ENCODE measurements at places on chromosomes 5 and 9.

GRCh38 chr5:112653638-112654205, 84.0 kb upstream of the APC start:
- no peaks in the 10 kb centered on the region for H3K27me3 ChIP-seq
- no peak overlapping the region for H3K4me3 ChIP-seq
- H3K36me3 ChIP-seq = no peaks in the 10 kb centered on the region
- no peak for DNase-seq

- no peaks in the 10 kb centered on the region for H3K27me3 ChIP-seq
- no peak for DNase-seq
- H3K4me1 ChIP-seq = no peaks in the 10 kb centered on the region
- no peaks in the 10 kb centered on the region for H3K36me3 ChIP-seq
These were observed 116.1 kb upstream of the RASA1 start for GRCh38 chr5:87151547-87151946.

DNA sequence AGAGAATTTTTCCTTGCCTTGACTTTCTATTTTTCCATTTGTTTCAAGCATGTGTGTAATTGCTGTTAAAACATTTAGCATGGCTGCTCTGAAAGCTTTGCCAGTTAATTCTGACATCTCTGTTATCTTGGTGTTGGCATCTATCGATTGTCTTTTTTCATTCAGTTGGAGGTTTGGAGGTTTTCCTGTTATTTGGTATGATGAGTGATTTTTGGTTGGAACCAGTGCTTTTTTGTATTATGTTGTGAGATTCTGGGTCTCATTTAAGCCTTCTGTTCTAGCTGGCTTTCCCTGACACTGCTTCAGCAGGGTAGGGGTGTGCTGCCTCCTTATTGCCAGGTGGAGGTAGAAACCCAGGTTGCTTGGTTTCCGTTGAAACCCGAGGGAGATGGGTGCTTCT, 40.9 kb upstream of the DHFR start:
- H3K27ac ChIP-seq = no peak overlapping the region
- no peaks in the 10 kb centered on the region for H3K27me3 ChIP-seq
- DNase-seq = no peak
- H3K4me1 ChIP-seq = no peaks in the 10 kb centered on the region

GRCh38 chr9:95025213-95026147, 292.0 kb downstream of the FANCC start:
- peaks cover under 1% of the 10 kb centered on the region for H3K36me3 ChIP-seq
- no peak for DNase-seq
- no peaks in the 10 kb centered on the region for H3K27me3 ChIP-seq
- H3K4me1 ChIP-seq = no peaks in the 10 kb centered on the region

DNA sequence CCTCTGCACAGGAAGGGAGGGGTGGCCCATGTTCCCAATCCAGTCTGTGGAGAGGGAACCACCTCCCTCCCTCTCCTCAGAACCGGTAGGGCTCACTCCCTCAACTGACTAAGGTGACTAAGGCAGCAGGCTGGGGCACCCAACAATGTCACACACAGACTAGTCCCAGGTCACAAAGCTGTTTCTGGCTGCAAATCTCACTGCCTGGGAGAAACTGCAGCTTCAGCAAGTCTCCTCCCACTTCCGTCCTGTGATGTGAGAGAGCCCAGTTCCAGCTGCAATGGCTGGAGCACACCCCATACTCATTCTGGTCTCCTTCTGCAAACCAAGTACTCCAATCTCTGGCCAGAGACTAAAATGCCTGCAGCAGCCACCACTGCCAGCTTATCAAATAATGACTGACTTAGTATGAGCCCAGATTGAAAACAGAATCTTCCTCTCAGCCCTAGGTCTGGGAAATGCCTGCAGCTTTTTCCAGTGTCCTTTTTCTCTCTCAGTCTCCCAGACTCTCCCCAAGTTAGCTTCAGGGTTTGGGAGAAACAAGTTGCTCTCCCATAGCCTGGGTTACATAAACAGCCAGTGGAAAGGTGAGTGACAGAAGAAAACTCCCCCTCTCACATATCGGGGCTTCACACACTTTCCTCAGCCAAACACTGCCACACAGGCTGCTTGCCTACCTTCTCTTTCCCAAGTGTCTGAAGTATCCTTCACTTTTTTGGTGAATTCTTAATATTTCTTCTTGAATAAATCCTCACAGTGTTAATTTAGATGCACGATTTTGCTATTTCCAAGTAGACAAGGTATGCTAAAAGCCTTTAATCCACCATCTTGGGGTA, 247.4 kb upstream of the RASA1 start:
- no peak for DNase-seq
- no peaks in the 10 kb centered on the region for H3K36me3 ChIP-seq
- H3K27ac ChIP-seq = no peak overlapping the region
- H3K4me3 ChIP-seq = no peak overlapping the region

DNA sequence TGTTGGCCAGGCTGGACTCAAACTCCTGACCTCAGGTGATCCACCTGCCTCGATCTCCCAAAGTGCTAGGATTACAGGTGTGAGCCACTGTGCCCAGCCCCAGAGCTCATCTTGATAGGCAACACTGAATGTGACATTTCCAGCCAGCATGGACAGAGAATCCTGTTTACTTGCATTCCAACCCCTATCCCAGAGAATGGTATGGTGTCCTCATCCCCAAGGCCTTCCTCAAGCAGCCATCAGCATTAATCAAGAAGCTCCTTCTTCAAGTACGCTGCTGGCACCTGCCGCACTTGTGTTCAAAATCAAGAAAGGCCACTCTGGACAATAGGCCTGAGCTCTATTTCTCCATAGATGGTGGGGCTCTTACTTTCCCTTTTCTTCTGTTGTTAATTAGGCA, 40.2 kb downstream of the STARD4 start:
- no peaks in the 10 kb centered on the region for H3K27me3 ChIP-seq
- no peak for DNase-seq
- H3K27ac ChIP-seq = no peak overlapping the region

GRCh38 chr9:78596346-78596745, 299.4 kb downstream of the PSAT1 start:
- H3K27me3 ChIP-seq = no peaks in the 10 kb centered on the region
- no peaks in the 10 kb centered on the region for H3K36me3 ChIP-seq
- H3K27ac ChIP-seq = no peak overlapping the region
- H3K4me3 ChIP-seq = no peak overlapping the region
- H3K4me1 ChIP-seq = no peaks in the 10 kb centered on the region
- no peak for DNase-seq

GRCh38 chr9:27341545-27342294, 44.8 kb upstream of the EQTN start:
- DNase-seq = no peak
- no peaks in the 10 kb centered on the region for H3K27me3 ChIP-seq
- no peaks in the 10 kb centered on the region for H3K4me1 ChIP-seq

GRCh38 chr5:59390074-59390659, 503.4 kb downstream of the PDE4D start:
- no peak overlapping the region for H3K27ac ChIP-seq
- DNase-seq = no peak
- no peaks in the 10 kb centered on the region for H3K27me3 ChIP-seq
- no peak overlapping the region for H3K4me3 ChIP-seq
- H3K4me1 ChIP-seq = no peaks in the 10 kb centered on the region

DNA sequence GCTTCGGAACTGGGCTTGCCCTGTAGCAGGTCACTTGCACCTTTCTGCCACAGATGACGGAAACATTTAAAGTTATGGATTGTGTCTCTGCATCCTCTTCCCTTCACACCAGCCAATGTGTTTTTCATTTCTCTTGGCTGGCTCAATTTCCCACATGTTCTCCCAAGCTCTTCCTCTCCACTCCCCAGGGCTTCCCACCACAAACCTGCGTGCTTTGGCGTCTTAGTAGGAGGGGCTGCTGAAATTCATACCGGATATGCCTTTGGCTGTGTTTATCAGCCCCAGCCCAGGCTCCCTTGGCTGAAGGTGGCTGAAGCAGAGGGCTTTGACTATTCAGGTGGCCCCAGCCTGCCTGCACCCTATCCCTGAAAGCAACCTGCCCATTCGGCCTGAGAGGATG, 32.1 kb downstream of the ADRB2 start:
- no peak overlapping the region for H3K27ac ChIP-seq
- no peak overlapping the region for H3K4me3 ChIP-seq
- no peaks in the 10 kb centered on the region for H3K27me3 ChIP-seq
- H3K36me3 ChIP-seq = no peaks in the 10 kb centered on the region
- no peaks in the 10 kb centered on the region for H3K4me1 ChIP-seq

- no peaks in the 10 kb centered on the region for H3K27me3 ChIP-seq
- H3K27ac ChIP-seq = no peak overlapping the region
- H3K36me3 ChIP-seq = no peaks in the 10 kb centered on the region
- no peak for DNase-seq
- no peak overlapping the region for H3K4me3 ChIP-seq
These were observed 989.0 kb upstream of the NUDT12 start for GRCh38 chr5:104551628-104552027.

- no peaks in the 10 kb centered on the region for H3K36me3 ChIP-seq
- no peak overlapping the region for H3K27ac ChIP-seq
- no peaks in the 10 kb centered on the region for H3K27me3 ChIP-seq
- no peak for DNase-seq
- H3K4me3 ChIP-seq = no peak overlapping the region
These were observed 1271.0 kb upstream of the WWC1 start for GRCh38 chr5:167020418-167020817.

DNA sequence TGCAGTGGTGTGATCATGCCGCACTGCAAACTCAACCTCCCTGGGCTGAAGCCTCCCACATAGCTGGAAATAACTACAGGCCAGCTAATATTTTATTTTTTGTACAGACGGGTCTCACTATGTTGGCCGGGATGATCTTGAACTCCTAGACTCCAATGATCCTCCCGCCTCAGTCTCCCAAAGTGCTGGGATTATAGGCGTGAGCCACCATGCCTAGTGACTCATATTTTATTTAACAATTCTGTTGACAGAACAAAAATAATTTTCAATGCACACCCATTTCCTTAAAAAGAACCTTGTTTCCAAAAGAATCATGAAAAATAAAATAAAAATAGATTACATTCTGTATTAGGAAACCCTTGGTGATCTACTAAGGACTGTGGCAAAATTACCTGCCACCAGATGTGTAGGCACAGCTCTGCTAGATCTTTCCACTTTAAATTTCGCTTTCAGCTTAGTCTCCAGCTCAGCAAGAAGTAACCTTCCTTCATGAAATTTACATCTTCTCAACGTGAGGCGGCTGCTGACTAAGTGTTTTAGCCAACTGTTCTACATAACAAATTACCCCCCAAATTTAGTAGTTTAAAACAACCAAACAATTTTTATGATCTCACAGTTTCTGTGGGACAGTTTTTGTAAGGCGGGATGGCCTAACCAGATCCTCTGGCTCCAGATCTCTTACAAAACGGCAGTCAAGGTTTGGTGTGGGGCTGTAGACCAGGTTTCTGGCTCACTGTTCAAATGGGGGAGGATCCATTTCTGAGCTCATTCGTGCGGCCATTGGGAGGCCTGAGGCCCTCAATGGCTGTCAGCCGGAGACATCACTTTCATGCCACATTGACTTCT, 32.6 kb upstream of the GOLPH3 start:
- no peak overlapping the region for H3K4me3 ChIP-seq
- H3K36me3 ChIP-seq = no peaks in the 10 kb centered on the region
- H3K4me1 ChIP-seq = no peaks in the 10 kb centered on the region
- H3K27me3 ChIP-seq = no peaks in the 10 kb centered on the region
- DNase-seq = peak; percentile 10

All from Peyer's patch (tissue), 4 donors.